HepG2 (cell line): ENCODE measurements at places on chromosomes 5 and 9. TPM values are rescaled to one million over a fixed set of nuclear protein-coding genes. Genes with fewer than 3 reads are reported as not detected.

DNA sequence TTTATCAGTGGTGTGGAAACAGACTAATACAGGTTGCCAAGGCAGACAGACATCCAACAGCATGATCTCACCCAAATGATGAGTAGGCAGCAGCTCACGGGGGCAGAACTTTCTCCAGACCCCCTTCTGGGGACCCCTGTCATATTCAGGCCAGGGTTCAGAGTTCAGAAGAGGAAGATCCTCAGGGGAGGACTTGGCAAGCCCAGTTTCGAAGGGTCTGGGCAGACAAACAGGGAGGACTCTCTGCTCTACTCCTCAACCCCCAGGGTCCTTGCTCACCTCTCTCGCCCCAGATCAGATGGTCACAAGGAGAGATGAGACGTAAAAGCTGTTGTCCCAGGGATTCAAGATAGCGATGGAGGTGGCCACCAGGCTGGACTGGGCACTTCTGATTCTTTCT, 215.1 kb upstream of the MVB12B start:
- H3K4me1 ChIP-seq, result no peaks in the 10 kb centered on the region
- H3K27me3 ChIP-seq, result peaks cover 63% of the 10 kb centered on the region; the same call in 2 of the 3 replicates
- no peak overlapping the region for H3K4me3 ChIP-seq
- DNase-seq, result no peak

DNA sequence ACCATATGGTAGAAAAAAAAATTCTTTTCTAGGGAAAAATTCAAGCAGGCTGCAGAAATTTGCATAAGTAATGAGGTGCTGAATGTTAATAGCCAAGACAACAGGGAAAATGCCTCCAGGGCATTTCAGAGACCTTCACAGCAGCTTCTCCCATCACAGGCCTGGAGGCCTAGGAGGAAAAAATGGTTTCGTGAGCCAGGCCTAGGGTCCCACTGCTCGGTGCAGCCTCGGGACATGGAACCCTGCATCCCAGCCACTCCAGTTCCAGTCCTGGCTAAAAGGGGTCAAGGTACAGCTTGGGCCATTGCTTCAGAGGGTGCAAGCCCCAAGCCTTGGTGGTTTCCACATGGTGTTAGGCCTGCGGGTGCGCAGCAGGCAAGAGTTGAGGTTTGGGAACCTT, 436.0 kb upstream of the SMC2 start:
- DNase-seq, result no peak
- H3K4me1 ChIP-seq, result no peaks in the 10 kb centered on the region
- H3K27ac ChIP-seq, result no peak overlapping the region
- H3K36me3 ChIP-seq, result no peaks in the 10 kb centered on the region

GRCh38 chr9:97966493-97966892, 16.6 kb upstream of the ANP32B start:
- H3K27ac ChIP-seq, result no peak overlapping the region
- no peak for DNase-seq
- peaks cover 15% of the 10 kb centered on the region; the same call in 2 of the 3 replicates for H3K27me3 ChIP-seq
- H3K4me1 ChIP-seq, result no peaks in the 10 kb centered on the region
- no peaks in the 10 kb centered on the region for H3K36me3 ChIP-seq

GRCh38 chr9:124343533-124344290, 71.5 kb downstream of the PSMB7 start:
- no peaks in the 10 kb centered on the region for H3K27me3 ChIP-seq
- no peak for DNase-seq
- H3K36me3 ChIP-seq, result peaks cover 76% of the 10 kb centered on the region; the same call in 2 of the 3 replicates
- H3K4me1 ChIP-seq, result no peaks in the 10 kb centered on the region
- H3K27ac ChIP-seq, result no peak overlapping the region
- no peak overlapping the region for H3K4me3 ChIP-seq

DNA sequence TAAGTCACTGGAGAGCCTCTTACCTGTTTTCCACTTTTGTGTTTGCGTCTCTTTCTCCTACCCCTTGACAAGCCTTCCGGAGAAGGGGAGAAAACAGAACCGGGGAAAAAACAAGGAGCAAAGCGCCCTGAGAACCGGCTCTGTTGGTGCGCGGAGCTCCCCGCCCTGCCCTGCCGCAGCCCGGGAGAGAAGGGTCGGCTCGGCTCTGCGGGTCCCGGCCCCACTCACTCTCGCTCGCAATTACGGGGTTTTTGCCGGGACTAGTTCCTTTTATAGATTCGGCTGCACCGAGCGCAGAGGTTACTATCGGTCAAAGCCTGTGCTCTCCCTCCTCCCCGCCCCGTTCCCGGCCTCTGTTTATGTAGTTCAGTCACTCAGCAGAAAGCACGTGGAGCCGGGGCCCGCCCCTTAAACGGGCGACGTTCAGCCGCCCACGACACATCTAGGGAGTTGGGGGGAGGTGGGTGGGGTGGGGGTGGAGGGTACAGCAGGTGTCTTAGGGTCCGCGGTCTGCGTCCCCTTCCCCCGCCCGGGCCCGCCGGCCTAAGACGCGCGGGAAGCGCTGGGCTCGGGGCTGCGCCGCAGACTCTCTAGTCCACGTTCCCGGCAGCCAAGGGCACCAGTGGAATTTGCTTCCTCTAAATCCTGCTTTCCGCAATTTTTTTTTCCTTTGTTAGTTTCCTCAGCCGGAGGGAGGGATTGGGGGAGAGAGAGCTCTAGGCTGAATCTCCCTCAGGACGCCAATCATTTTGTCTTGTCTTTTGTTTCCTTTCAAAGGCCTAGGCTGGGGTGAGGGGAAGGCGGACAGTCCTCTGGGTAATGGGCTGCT, at the start of gene ABCA1:
Gene ABCA1 (minus strand): TSS at position 244 of the 829 bp plus-strand sequence. CDS start 24,476 bp downstream, outside the sequence.
- H3K4me1 ChIP-seq, result peaks cover 51% of the 10 kb centered on the region
- H3K36me3 ChIP-seq, result no peaks in the 10 kb centered on the region
- H3K4me3 ChIP-seq, result peak within 1 kb of the TSS; percentile 86
- no peaks in the 10 kb centered on the region for H3K27me3 ChIP-seq
- peak within 1 kb of the TSS; percentile 79 for H3K27ac ChIP-seq
- DNase-seq, result peak; percentile 85

DNA sequence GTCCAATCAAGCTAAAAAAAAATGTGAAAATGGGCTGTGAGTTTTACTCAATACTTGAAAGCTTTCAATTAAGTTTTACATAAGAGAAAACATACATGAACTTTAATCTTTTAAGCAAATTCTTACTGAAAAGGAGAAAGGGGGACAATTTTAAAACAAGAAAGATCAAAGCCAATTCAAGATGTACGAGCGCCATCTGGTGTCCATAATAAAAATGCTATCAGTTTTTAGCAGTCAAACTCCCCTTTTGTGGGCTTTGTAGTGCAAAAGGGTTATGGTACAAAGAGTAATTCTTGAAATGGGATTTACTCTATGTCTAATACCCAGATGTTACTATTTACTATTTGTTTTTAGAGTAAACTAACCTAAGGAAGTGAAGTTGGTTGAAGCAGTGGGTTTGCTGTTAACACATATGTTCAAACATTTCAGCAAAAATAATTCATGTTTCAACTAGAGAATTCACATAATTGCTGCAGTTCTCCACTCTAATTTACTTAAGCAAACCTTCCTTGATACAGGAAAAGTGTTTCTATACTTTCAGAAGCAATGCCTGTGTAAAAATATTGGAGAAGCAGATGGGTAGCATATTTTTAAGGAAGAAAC, 228.2 kb upstream of the TYRP1 start:
- no peaks in the 10 kb centered on the region for H3K4me1 ChIP-seq
- no peaks in the 10 kb centered on the region for H3K27me3 ChIP-seq
- no peak overlapping the region for H3K27ac ChIP-seq
- no peaks in the 10 kb centered on the region for H3K36me3 ChIP-seq
- peak; percentile 6 for DNase-seq

- H3K36me3 ChIP-seq, result no peaks in the 10 kb centered on the region
- no peaks in the 10 kb centered on the region for H3K27me3 ChIP-seq
- H3K4me3 ChIP-seq, result peak overlapping the region; percentile 87
- DNase-seq, result no peak
- H3K4me1 ChIP-seq, result peaks cover 70% of the 10 kb centered on the region
- H3K27ac ChIP-seq, result peak overlapping the region; percentile 67
Observed at GRCh38 chr9:128552744-128553440, 505 bp downstream of the SPTAN1 start.

- H3K27me3 ChIP-seq, result no peaks in the 10 kb centered on the region
- no peak for DNase-seq
- H3K36me3 ChIP-seq, result no peaks in the 10 kb centered on the region
Observed at GRCh38 chr9:119537138-119537537, 167.9 kb upstream of the BRINP1 start.

GRCh38 chr9:14350754-14351153, 36.8 kb upstream of the NFIB start:
- H3K27me3 ChIP-seq, result no peaks in the 10 kb centered on the region; the same call in 1 of the 2 replicates
- DNase-seq, result no peak
- H3K4me3 ChIP-seq, result no peak overlapping the region
- no peaks in the 10 kb centered on the region for H3K36me3 ChIP-seq
- H3K4me1 ChIP-seq, result peaks cover 27% of the 10 kb centered on the region

GRCh38 chr5:91024206-91024605, 358.9 kb downstream of the ARRDC3 start:
- peaks cover 37% of the 10 kb centered on the region for H3K4me1 ChIP-seq
- no peak for DNase-seq
- no peaks in the 10 kb centered on the region for H3K27me3 ChIP-seq
- H3K4me3 ChIP-seq, result no peak overlapping the region

DNA sequence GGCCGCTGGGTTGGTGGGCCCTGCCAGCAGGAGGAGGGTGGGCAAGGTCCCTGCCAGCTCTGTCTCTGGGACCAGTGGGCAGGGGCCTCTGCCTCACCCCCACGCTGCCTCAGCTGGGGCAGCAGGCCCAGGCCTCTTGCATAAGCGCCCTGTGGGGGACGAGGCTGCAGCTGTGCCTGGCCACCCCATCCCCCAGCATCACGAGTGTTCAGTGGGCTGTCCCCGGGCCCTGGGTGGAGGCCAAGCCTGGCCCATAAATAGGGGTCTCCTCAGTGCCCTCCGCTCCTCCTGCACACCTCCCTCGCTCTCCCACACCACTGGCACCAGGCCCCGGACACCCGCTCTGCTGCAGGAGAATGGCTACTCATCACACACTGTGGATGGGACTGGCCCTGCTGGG, at the start of gene PTGDS:
Gene PTGDS (plus strand): TSS at position 282 of the 400 bp plus-strand sequence. CDS start 75 bp downstream, at position 357.
- H3K4me1 ChIP-seq, result peaks cover 47% of the 10 kb centered on the region
- no peaks in the 10 kb centered on the region for H3K36me3 ChIP-seq
- H3K27ac ChIP-seq, result no peak within 1 kb of the TSS
- H3K4me3 ChIP-seq, result no peak within 1 kb of the TSS; the same call in 1 of the 2 replicates
- peaks cover 12% of the 10 kb centered on the region for H3K27me3 ChIP-seq

- no peaks in the 10 kb centered on the region; the same call in 2 of the 3 replicates for H3K27me3 ChIP-seq
- H3K4me3 ChIP-seq, result peak within 1 kb of the TSS; percentile 92
- H3K4me1 ChIP-seq, result peaks cover 27% of the 10 kb centered on the region
Observed at GRCh38 chr5:66144074-66144833, at the start of gene SREK1. Gene SREK1, plus strand, starts transcription at chr5:66144300. Its CDS starts 77 bp downstream, at chr5:66144377.

- peak; percentile 11 for DNase-seq
- H3K36me3 ChIP-seq, result no peaks in the 10 kb centered on the region
- peaks cover 8% of the 10 kb centered on the region for H3K4me1 ChIP-seq
- H3K27me3 ChIP-seq, result no peaks in the 10 kb centered on the region
Observed at GRCh38 chr5:168136340-168136739, 155.1 kb upstream of the WWC1 start.

GRCh38 chr9:104118916-104119315, 24.8 kb downstream of the SMC2 start:
- H3K27ac ChIP-seq, result no peak overlapping the region
- no peak overlapping the region for H3K4me3 ChIP-seq
- no peaks in the 10 kb centered on the region for H3K4me1 ChIP-seq
- no peaks in the 10 kb centered on the region for H3K27me3 ChIP-seq

GRCh38 chr9:105861972-105862371, 167.6 kb downstream of the TMEM38B start:
- DNase-seq, result no peak
- no peaks in the 10 kb centered on the region for H3K4me1 ChIP-seq
- H3K4me3 ChIP-seq, result no peak overlapping the region
- H3K36me3 ChIP-seq, result no peaks in the 10 kb centered on the region
- H3K27me3 ChIP-seq, result no peaks in the 10 kb centered on the region

GRCh38 chr5:140038373-140038957, 4.6 kb downstream of the NRG2 start:
- no peak for DNase-seq
- no peak overlapping the region for H3K4me3 ChIP-seq
- H3K36me3 ChIP-seq, result no peaks in the 10 kb centered on the region
- peaks cover 39% of the 10 kb centered on the region; the same call in 2 of the 3 replicates for H3K27me3 ChIP-seq
- no peak overlapping the region for H3K27ac ChIP-seq
- peaks cover 3% of the 10 kb centered on the region; the same call in 1 of the 2 replicates for H3K4me1 ChIP-seq

DNA sequence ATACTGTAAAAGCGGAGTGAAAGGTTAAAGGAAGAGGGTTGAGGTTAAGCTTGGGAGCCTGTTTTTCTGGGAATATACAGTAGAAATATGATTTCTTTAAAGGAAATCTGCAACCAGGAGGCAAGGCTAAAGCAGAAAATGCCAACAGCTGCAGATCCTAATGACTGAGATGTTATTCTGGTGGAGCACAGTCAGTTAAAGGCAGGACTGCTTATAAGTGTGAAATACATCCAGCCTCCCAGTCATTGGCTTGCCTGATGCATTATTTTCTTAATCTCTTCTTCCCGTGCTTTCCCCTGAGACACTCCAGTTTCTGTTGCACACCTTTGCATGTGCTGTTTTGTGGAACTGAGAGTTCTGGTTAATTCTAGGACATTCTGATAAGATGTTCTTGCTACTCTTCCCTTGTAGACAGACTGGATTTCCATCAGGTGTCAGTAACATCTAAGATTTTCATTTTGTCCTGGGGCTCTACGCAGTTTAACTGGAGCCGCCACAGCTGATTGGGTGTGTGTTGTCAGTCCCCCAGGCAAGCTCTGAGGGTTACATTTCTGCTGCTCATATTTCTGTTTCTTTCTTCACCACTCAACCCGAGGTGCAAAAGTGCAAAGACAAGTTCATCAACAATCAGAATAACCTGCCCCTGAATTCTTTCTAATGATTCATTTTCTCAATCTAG, 44.4 kb downstream of the CAST start:
- H3K4me1 ChIP-seq, result peaks cover 29% of the 10 kb centered on the region
- DNase-seq, result no peak
- no peak overlapping the region for H3K4me3 ChIP-seq
- no peaks in the 10 kb centered on the region for H3K27me3 ChIP-seq

DNA sequence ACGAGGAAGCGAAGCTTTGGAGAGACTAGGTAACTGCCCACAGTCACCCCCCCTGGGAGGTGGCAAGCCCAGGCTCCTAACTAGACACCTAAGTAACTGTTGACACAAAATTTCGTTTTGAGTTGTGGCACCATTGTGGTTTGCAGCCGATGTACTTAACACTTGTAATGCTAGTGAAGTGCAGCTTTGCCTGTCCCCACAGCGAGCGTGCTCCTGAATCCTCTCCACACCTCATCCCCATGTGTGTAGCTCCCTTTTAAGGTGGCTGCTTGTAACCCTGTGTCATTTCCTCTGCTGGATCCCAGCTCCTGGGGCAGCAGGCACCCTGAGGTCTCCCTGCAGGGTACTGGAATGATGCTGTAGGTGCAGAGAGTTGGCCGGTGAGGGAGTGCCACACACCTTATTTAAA, 114.9 kb downstream of the TRIO start:
- no peaks in the 10 kb centered on the region for H3K27me3 ChIP-seq
- H3K4me3 ChIP-seq, result no peak overlapping the region
- H3K4me1 ChIP-seq, result peaks cover 34% of the 10 kb centered on the region
- H3K36me3 ChIP-seq, result no peaks in the 10 kb centered on the region
- no peak for DNase-seq

- H3K4me3 ChIP-seq, result no peak overlapping the region
- H3K4me1 ChIP-seq, result peaks cover 9% of the 10 kb centered on the region; the same call in 1 of the 2 replicates
- no peaks in the 10 kb centered on the region for H3K36me3 ChIP-seq
- H3K27me3 ChIP-seq, result no peaks in the 10 kb centered on the region; the same call in none of the 2 replicates
Observed at GRCh38 chr5:133370036-133370831, 242.1 kb downstream of the FSTL4 start.

The DELE1 gene
- 90.3 and 97.1 TPM in 2 replicates for polyA plus RNA-seq

The STKLD1 gene
- polyA plus RNA-seq, result 1.5 and 3.8 TPM in 2 replicates

The FBLL1 gene
- 0.17 and 0.34 TPM in 2 replicates for polyA plus RNA-seq

The OR1J2 gene
- not detected in 2 replicates for polyA plus RNA-seq

The TNFSF15 gene
- 0.03 and 0.12 TPM in 2 replicates for polyA plus RNA-seq

The GPR150 gene
- polyA plus RNA-seq, result 0.03 TPM in 1 of 2 replicates, not detected in the other

The PCDHB4 gene
- polyA plus RNA-seq, result 0.08 and 0.13 TPM in 2 replicates

The GCNT4 gene
- 0.26 and 0.38 TPM in 2 replicates for polyA plus RNA-seq

The NRG2 gene
- not detected in 2 replicates for polyA plus RNA-seq

The MSH3 gene
- 2.9 and 4.0 TPM in 2 replicates for polyA plus RNA-seq

The PCDHB5 gene
- 0.03 and 0.08 TPM in 2 replicates for polyA plus RNA-seq

The STK32A gene
- polyA plus RNA-seq, result not detected in 2 replicates

The SPRY4 gene
- 17.8 and 19.2 TPM in 2 replicates for polyA plus RNA-seq
